ENCODE measurements at places on chromosomes 11 and 22.

GRCh38 chr11:76266286-76267100 lies 60.2 kb upstream of the WNT11 start:
- no peak for DNase-seq

GRCh38 chr11:58060939-58061672 lies 30.4 kb downstream of the OR6Q1 start:
- no peak for DNase-seq

GRCh38 chr11:126494831-126495230 lies 139.3 kb downstream of the ST3GAL4 start:
- DNase-seq = no peak

DNA sequence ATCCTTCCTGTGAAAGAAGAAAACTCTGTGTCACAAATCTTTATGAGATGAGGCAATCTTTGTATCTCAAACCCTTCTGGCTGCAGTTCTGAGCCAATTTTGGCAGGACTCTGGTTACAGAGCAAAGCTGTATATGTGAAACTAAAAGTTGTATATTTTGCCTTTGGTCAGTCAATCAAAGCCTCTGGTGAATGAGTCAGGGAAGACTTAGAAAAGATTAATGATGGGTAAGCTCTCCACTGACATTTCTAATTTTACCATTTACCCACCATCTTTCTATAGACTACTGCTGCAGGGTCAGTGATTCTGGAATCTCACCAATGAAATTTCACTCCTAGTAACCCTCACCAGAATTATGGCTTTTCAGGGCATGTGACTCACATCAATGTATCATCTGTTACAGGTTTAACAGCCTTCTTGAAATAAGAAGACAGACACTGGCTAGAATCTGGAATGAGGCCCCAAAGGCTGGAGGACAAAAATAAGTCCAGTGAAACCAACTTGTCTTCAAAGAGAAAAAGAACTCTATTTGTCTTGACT lies 43.3 kb downstream of the USP35 start:
- DNase-seq = no peak

- DNase-seq = no peak
These were observed 45.4 kb upstream of the CCDC188 start for GRCh38 chr22:20196094-20196842.

GRCh38 chr11:35210876-35211546 lies 72.0 kb downstream of the CD44 start:
- no peak for DNase-seq

DNA sequence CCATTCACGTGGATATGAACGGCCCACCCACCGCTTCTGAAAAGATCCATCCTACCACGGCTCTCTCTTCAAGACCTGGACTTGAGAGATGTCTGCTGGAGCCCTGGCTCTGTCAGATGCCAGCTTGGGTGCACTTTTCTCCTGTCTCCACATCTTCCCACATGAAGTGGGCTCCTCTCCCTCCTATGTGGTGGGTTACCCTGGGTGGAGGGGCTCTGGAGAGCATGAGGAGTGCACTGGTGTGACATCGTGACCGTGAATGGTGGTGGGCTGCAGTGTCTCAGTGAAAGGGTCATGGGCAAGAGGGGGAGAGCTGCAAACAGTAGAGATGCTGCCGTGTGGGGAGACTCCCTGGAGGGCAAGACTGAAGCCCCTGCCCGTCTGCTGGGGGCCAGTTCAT lies 76.4 kb downstream of the CTTN start:
- DNase-seq = no peak
